ENCODE measurements at places on chromosomes 3 and 15. TPM values are rescaled to one million over a fixed set of nuclear protein-coding genes. Genes with fewer than 3 reads are reported as not detected.

Gene TRMT10C
- total RNA-seq: 15.9 TPM

Gene CPN2
- not detected for total RNA-seq

Gene ALS2CL
- total RNA-seq: 58.9 TPM

Gene PPP1R2
- total RNA-seq: 41.1 TPM

Gene LMAN1L
- 0.40 TPM for total RNA-seq

Gene TUSC7
- total RNA-seq: not detected

Gene TF
- 0.85 TPM for total RNA-seq

Gene HGD
- 62.9 TPM for total RNA-seq

Gene PFKFB4
- 6.0 TPM for total RNA-seq

Gene CILP
- 13.4 TPM for total RNA-seq

Gene BTLA
- 0.27 TPM for total RNA-seq

Gene GOLGA6L10
- 0.17 TPM for total RNA-seq

DNA sequence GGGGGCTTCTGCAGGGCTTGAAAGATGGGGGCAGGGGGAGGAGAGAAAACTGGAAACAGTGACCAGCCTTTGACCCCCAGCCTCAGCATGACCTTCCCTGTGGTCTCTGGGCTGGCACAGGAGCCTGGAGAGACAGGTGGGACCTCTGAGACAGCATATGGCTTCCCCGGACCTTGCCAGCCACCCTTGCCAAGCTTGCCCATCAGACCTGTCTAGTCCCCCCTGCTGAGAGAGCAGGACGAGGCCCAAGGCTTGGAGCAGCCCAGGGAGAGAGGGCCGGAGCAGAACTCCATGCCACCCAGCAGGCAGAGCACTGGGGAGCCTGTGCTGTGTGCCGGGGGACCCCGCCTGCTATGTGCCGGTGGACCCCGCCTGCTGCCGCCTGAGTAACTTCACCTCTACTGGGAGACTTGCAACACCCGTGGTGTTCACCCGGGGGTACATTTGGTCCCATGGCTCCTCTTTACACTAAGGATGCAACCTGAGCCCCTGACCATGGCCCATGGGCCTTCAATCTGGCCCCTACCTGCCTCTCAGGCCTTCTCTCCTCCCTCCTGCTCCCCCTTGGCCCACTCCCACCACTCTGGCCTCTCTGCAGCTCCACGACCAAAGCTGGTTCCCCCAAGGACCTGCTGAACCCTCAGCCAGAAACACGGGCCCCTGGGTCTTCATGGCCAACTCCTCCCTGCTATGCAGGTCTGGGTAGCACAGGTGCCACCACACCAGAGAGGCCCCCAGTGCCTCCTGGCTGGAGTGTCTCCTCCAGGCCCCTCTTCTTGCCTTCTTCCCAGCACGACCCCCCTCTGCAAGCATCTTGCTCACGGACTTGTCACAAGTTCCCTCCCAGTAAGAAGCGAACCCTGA lies 21.1 kb upstream of the SLC41A3 start:
- no peak for DNase-seq

GRCh38 chr15:42053914-42054313 lies 33.1 kb upstream of the PLA2G4E start:
- no peak for DNase-seq

- DNase-seq: no peak
These were observed 46.9 kb downstream of the SATB1 start for GRCh38 chr3:18378218-18378617.

- no peak for DNase-seq
These were observed 26.6 kb upstream of the PAQR5 start for GRCh38 chr15:69272139-69272538.

DNA sequence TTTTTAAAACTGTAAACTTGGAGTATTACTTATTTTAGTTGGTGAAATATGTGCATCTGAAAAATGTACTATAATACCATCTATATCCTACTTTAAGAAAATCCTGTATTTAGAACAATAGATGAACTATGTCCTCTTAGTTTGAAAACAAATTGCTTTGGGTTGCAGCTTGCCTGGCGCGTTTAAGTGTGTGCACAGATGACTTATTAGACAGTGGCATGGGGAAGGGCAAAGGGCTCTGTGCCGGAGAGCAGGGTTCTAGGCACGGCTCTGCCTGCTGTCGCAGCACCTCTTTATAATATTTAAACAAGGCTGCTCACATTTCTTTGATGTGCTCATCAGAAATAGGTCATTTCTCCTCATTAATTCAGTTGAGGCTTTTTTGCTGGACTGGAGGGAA lies 10.0 kb downstream of the PXK start:
- DNase-seq: no peak

DNA sequence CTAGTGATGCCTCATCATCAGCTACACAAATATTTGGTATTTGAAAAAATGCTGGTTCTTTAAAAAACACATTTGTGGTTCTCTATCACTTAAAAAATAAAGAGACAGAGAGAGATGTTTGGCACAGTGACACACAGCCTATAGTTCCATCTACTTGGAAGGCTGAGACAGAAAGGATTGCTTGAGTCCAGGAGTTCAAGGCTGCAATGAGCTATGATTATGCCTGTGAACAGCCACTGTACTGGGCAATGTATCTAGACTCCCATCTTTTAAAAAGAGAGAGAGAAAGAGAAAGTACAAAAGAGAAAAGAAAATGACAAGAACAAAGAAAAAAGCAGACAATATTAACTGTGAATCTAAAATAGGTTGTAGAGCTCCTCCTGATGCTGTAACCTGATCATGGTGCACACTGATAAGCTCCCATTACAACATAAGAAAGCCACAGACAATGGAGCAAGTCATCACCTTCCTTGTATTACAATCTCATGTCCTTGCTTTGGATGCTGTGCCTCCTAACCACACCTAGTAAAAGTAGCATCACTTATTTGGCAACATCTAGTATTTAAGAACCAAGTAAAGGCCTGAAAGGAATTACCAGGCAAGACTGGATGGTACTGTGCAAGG lies 31.7 kb upstream of the MAP4 start:
- DNase-seq: no peak

GRCh38 chr3:25854214-25854613 lies 64.3 kb downstream of the OXSM start:
- DNase-seq: no peak

DNA sequence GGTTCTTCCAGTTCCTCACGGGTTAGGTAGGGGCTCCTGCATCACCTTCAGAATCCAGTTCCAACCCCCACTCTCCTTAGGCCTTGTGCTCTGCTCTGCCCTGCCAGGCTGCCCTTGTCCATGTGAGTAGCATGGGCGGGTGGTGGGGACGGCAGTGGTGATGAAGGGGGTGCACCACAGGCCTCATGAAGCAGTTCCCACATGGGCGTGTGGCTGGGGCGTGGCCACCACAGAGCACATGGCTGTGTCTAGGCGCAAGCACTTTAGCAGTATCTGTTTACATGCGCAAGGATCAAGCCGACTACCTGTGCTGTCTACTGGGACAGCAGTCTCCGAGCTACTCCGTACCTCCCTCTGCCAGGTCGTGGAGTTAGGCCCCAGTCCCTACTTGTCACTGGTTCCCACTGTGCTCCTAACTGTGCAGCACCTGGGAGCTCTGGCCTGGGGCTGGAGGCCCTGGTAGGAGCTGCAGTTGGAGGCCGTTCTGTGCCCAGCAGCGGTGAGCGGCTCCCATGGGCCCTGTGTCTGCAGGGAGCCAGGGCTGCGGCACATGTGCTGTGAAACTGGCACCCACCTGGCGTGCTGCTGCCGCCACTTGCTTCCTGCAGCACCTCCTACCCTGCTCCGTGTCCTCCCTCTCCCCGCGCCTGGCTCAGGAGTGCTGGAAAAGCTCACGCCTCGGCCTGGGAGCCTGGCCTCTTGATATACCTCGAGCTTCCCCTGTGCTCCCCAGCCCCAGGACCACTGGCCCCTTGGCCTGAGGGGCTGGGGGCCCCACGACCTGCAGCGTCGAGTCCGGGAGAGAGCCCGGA lies 53.5 kb downstream of the PLXNA1 start:
- peak; percentile 75 for DNase-seq

DNA sequence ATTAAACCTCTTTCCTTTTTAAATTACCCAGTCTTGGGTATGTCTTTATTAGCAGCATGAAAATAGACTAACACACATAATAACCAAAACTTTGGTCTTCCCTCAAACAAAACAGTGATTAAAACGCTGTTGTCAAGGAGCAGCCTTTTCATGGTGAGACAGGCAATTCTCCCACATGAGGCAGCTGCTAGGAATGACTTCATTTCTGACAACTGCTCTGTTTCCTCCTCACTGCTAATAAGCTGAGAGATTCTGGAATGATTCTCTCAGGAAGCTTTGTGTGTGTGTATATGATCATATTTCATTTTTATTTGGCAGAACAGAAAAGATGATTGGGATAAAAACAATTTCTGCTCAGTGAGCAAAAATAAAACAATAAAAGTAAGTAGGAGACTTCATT lies 580.6 kb upstream of the ADAMTS9 start:
- no peak for DNase-seq

DNA sequence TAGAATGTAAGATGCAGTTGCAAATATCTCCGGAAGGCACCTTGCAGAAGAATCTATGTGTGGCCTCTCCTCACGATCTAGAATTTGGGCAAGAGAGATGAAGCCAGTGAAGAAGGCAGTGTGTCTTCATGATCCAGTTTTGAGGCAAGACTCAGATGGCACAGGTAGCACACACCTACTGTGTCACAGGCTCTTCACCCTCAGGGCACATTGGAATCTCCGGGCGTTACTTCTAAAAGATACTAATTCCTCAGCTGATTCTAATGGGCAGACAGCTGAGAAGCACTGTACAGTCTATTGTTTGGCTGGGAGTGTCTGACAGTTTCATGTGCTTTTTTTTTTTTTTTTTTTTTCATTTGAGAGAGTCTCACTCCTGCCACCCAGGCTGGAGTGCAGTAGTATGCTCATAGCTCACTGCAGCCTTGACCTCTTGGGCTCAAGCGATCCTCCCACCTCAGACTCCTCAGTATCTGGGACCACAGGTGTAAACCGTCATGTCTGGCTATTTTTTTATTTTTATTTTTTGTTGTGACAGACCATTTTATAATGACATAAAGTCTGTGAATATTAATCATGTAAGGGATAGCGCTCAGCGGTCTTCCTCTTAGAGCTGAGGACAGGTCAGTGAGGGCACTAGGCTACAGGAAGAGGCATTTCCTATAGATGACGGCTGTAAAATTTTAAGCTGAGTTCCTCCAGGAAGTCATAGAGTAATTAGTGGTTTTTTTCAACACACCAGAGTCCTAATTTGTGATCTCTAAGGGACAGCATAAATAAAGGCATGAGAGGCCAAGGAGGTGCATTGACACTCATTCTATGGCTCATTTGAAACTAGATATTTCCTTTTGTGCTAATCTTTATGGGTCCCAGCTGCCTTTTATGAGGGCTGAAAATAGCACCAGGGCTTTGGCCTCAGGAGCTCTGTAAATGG lies 4.0 kb downstream of the C3orf52 start:
- no peak for DNase-seq

DNA sequence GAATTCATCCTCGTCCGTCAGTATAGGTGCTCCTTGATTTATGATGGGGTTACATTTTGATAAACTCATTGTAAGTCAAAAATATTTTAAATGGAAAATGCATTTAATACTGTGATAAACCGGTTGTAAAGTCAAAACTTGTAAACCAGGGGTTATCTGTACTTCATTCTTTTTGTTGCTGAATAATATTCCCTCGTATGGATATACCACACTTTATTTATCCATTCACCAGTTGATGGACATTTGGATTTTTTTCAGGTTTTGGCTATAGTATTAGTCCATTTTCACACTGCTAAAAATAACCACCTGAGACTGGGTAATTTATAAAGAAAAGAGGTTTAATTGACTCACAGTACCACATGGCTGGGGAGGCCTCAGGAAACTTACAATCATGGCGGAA lies 47.7 kb downstream of the NFKBIZ start:
- DNase-seq: no peak

- no peak for DNase-seq
These were observed 1.5 kb upstream of the PLXNB1 start for GRCh38 chr3:48431224-48432029.

GRCh38 chr3:31710123-31710803 lies 177.5 kb downstream of the STT3B start:
- DNase-seq: no peak

GRCh38 chr15:29061746-29062145 lies 176.0 kb downstream of the APBA2 start:
- DNase-seq: no peak

- DNase-seq: no peak
These were observed 1.2 kb downstream of the CLN6 start for GRCh38 chr15:68228143-68228970.

DNA sequence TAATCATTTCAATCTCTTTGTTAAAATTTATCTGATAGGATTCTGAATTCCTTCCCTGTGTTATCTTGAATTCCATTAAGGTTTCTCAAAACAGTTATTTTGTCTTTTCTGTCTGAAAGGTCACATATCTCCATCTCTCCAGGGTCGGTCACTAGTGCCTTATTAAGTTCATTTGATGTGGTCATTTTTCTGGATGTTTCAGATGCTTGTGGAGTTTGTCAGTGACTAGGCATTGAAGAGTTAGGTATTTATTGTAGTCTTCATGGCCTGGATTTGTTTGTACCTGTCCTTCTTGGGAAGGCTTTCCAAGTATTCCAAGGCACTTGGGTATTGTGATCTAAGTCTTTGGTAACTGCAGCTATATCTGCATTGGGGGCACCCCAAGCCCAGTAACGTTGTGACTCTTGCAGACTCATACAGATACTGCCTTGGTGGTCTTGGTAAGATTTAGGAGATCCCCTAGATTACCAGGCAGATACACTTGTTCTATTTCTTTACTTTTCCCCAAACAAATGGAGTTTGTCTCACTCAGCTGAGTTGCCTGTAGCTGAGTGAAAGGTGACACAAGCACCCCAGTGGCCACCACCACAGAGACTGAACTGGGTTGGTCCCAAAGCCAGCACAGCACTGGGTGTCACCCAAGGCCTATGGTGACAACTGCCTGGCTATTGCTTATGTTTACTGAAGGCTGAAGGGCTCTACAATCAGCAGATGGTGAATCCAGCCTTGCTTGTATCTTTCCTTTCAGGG lies 18.9 kb upstream of the SLC27A2 start:
- DNase-seq: no peak

DNA sequence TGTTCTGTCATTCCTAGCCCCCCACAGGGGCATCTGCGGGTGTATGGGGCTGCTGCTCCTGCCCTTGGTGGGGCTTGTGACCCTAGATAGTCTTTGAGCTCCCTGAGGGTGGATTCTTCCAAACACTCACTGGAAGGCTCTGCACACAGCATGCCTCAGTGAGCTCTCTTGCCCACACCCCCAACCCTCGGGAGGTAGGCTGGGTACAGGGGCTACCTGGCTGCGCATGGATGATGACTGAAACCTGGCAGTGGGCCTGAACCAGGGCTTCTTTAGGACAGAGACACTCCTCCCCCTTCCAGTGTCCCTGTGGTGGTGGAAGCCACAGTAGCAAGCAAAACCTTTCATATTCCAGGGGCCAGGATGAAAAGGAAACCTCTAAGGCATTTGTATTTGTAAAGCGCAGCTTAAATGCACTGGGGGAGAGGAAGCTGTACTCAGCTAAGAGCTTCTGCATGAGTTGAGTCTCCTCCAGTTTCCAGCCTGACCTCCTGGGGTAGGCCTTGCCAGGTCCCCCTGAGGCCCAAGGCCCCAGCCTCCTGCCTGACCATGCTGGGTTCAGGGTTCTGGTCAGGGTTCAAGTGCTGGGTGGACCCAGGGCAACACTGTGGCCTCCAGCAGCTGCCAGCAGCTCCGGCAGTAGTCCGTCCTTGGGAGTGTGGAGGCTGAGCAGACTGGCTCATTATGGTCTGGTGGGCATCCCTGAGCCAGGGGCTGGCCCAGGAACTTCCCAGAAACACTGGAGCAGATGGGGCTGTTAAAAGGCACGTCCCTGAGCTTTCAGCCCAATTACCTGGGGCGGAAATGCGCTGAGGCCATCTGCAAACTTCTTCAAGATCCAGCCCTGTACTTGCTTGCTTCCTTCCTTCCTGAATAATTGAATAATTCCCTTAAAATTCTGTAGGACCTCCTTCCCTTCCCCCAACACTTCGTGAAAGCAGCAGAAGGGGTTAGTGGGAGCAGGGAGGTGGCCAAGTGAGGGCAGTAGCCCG lies 89.7 kb downstream of the HMG20A start:
- DNase-seq: no peak
